ENCODE measurements at places on chromosomes 11 and 22. TPM values are rescaled to one million over a fixed set of nuclear protein-coding genes. Genes with fewer than 3 reads are reported as not detected.

MICALL1 gene
- 26.2 TPM for total RNA-seq

SIPA1 gene
- 40.2 TPM for total RNA-seq

DEFB131B gene
- not detected for total RNA-seq

DEUP1 gene
- not detected for total RNA-seq

L3MBTL2 gene
- total RNA-seq = 23.7 TPM

IRAG1 gene
- total RNA-seq = 0.59 TPM

POU2AF3 gene
- 0.17 TPM for total RNA-seq

PTGDR2 gene
- total RNA-seq = 1.3 TPM
